Stimulated activated CD4-positive, alpha-beta T cell treated with anti-CD3 and anti-CD28 coated beads, TNF-alpha, amount 100 ng/mL, for 24 hours (primary cell): ENCODE measurements at places on chromosomes 2 and 18.

DNA sequence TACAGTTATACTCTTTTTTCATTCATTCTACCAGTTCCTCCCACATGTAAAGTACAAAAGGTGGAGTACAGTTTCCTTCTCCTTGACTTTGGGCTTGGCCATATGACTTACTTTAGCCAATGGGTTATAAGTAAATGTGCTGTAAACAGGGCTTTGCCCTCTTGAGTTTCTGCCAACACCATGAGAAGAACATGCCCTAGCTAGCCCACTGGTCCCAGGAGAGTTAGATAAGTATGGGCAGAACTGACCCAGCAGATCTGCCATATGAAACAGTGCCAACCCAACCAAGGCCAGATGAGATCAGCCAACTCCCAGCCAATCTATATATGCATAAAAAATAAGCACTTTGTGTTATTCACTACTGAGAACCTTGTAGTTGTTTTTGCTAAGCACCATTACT, 25.5 kb downstream of the ZC3H8 start:
- DNase-seq, result no peak

- DNase-seq, result no peak
Measured at GRCh38 chr2:58032764-58033080, 13.9 kb upstream of the VRK2 start.

DNA sequence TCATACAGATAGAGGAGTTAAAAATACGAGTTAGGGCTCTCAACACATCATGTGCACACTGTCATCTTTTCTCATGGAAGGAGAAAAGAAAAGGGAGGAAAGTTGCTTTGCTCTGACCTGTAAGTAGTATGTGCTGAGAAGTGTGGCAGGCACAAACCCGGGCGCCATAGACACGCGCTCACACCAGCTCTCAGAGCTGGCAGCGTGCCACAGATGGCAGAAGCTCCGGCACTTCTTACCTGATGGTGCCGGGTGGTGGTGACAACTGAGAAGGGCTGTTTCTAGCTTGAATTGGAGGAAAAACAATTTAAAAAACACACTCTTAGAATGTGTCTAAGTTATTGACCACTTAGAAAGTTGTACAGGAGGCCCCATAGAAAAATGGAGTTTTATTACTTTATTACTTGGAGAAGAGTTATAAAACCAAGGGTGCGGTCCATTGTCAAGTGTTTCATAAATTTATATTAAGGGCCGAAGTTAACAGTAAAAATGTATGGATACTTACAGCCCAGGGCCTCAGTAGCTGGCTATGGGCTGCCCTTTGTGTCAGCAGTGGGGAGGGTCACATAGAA, 92.2 kb downstream of the DPP4 start:
- DNase-seq, result no peak

DNA sequence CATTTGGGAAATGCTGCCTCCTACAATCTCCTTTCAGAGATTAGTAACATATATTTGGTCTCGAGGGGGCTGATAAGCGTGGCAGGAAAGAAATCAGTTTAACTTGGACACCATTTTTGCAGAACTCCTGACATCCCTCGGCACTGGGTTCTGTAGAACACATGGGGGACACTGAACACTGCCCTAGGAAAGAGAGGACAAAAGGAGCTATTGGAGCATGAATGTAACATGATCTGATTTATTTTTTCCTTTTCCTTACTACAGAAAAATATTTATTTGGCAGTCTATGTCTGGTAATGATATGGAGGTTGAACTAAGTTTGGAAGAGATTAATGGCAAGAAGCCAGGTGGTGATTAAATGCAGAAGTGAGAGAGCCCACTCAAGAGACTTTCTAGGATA, 153.8 kb downstream of the AFF3 start:
- no peak for DNase-seq
